Testis (tissue), 5 donors: ENCODE measurements at places on chromosomes 3 and 15. TPM values are rescaled to one million over a fixed set of nuclear protein-coding genes. Genes with fewer than 3 reads are reported as not detected.

DNA sequence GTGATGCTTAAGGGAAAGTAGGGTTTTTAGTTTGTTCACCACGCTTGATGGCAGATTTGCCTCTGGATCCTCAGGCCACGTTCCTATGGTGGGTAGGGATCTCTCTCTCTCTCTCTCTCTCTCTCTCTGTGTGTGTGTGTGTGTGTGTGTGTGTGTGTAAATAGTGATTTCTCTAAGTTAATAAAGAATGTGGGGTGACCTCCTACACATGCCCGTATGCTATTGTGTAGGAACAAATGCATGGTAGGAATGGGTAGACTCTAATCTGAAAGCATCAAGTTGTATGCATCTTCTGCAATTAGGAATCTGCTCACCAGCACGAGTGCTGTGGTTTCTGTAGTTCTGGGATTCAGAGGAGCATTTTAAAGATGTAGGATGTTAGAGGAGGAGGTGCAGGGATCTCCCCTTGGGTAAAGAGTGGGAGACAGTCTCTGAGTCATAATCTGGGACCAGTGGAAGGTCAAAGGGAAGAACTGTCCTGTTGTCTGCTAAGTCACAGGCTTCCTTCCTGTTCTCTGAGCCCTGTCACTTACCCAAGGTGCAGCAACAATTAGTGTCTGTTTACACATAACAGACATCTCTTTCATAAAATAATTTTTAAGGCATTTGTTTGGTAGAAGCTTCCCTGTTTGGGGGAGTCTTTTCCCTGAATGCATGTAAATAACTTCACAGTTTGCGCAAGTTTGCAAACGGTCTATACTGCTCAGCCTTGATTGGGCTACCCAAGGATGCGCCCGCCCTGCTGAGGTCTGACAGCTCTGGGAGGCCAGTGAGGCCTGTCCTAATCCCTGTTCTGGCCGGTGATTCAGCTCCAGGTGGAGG lies 139.8 kb downstream of the IGF1R start:
- peaks cover 3% of the 10 kb centered on the region for H3K4me1 ChIP-seq
- H3K27ac ChIP-seq, result no peak overlapping the region
- no peaks in the 10 kb centered on the region for H3K36me3 ChIP-seq
- DNase-seq, result no peak

DNA sequence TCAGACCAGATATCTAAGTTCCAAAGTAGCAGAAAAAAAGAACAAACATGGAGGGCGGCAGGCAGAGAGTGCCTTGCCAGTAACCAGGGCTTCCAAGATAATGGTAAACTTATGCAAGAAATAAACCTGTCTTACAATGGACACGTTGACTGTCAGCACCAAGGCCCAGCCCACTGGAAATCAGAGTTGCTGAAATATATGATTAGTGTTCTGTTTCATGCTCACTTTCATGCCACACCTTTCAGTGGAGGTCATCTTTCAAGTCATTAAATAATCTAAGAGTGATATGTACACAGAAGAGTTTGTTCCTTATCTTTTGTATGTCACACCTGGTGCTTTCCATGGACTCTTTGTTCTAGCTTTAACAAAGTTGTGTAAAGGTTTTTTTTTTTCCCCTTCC lies 358.1 kb downstream of the MECOM start:
- no peak overlapping the region for H3K27ac ChIP-seq
- no peaks in the 10 kb centered on the region for H3K36me3 ChIP-seq
- peaks cover 4% of the 10 kb centered on the region for H3K27me3 ChIP-seq
- no peak overlapping the region for H3K4me3 ChIP-seq
- no peak for DNase-seq
- H3K4me1 ChIP-seq, result no peaks in the 10 kb centered on the region

- peaks cover 12% of the 10 kb centered on the region for H3K4me1 ChIP-seq
- no peaks in the 10 kb centered on the region for H3K36me3 ChIP-seq
- peak overlapping the region; percentile 80 for H3K27ac ChIP-seq
- peak; percentile 87 for DNase-seq
- H3K4me3 ChIP-seq, result no peak overlapping the region
Measured at GRCh38 chr3:107956991-107957900, 133.6 kb downstream of the CD47 start.

DNA sequence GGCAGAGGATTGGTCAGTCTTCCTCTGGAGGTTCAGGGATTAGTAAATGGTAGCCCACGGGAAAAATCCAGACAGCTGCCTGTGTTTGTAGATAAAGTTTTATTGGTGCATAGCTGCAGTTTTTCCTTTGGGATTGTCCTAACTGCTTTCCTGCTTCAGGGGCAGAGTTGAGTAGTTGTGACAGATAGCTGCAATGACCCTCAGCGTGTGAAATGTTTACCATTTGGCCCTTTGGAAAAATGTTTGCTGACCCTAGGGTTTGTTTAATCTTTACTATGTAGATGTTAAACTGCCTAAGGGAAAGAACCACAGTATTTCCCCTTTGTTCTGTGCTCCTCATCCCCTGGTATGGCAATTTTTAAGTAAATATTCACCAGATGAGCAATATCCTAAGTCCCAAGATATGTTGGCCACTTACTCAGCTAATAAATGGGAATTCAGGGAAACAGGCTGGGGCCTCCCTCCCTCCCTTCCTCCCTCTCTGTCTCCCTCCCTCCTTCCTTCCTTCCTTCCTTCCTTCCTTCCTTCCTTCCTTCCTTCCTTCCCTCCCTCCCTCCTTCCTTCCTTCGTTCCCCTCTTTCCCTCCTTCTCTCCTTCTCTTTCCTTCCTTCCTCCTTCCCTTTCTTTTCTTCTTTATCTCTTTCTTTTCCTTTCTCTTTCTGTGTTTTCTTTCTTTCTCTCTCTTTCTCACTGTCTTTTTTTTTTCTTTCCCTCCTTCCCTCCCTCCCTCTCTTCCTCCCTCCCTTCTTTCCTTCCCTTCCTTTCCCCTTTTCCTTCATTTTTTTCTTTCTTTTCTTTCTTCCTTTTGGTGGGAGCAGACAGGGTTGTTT lies 234.6 kb upstream of the BHLHE40 start:
- no peak overlapping the region for H3K27ac ChIP-seq
- no peak for DNase-seq
- peaks cover 19% of the 10 kb centered on the region for H3K4me1 ChIP-seq
- no peaks in the 10 kb centered on the region for H3K36me3 ChIP-seq

- no peak overlapping the region for H3K27ac ChIP-seq
- H3K36me3 ChIP-seq, result no peaks in the 10 kb centered on the region
Measured at GRCh38 chr15:62850318-62850717, 192.2 kb upstream of the TPM1 start.

- no peak overlapping the region for H3K4me3 ChIP-seq
- no peaks in the 10 kb centered on the region for H3K36me3 ChIP-seq
- H3K27ac ChIP-seq, result no peak overlapping the region
- no peaks in the 10 kb centered on the region for H3K27me3 ChIP-seq
- no peaks in the 10 kb centered on the region for H3K4me1 ChIP-seq
Measured at GRCh38 chr3:163786416-163786815, 1291.9 kb downstream of the SI start.

DNA sequence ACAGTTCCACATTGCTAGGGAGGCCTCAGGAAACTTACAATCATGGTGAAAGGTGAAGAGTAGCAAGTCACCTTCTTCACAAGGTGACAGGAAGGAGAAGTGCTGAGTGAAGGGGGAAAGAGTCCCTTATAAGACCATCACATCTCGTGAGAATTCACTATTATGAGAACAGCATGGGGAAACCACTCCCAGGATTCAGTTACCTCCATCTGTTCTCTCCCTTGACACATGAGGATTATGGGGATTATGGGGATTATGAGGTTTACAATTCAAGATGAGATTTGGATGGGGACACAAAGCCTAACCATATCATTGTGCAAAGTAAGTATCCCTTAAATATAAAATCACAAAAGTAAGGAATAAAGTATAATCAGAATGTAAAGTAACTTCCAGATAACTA lies 375.9 kb upstream of the NAALADL2 start:
- no peak overlapping the region for H3K27ac ChIP-seq
- no peaks in the 10 kb centered on the region for H3K36me3 ChIP-seq
- no peaks in the 10 kb centered on the region for H3K27me3 ChIP-seq

- H3K4me1 ChIP-seq, result no peaks in the 10 kb centered on the region
- no peaks in the 10 kb centered on the region for H3K36me3 ChIP-seq
- H3K4me3 ChIP-seq, result no peak overlapping the region
- H3K27ac ChIP-seq, result no peak overlapping the region
- no peaks in the 10 kb centered on the region for H3K27me3 ChIP-seq
- no peak for DNase-seq
Measured at GRCh38 chr3:71416876-71417275, 166.7 kb downstream of the FOXP1 start.

GRCh38 chr3:58899953-58900298 lies 149.9 kb downstream of the CFAP20DC start:
- no peak overlapping the region for H3K4me3 ChIP-seq
- H3K27me3 ChIP-seq, result no peaks in the 10 kb centered on the region
- H3K4me1 ChIP-seq, result peaks cover 5% of the 10 kb centered on the region
- DNase-seq, result no peak

- no peak for DNase-seq
- no peak overlapping the region for H3K4me3 ChIP-seq
- no peaks in the 10 kb centered on the region for H3K4me1 ChIP-seq
- H3K36me3 ChIP-seq, result no peaks in the 10 kb centered on the region
- H3K27me3 ChIP-seq, result no peaks in the 10 kb centered on the region
Measured at GRCh38 chr15:69090197-69090948, 70.1 kb upstream of the GLCE start.

- no peak for DNase-seq
- no peaks in the 10 kb centered on the region for H3K36me3 ChIP-seq
- no peaks in the 10 kb centered on the region for H3K27me3 ChIP-seq
- no peaks in the 10 kb centered on the region for H3K4me1 ChIP-seq
Measured at GRCh38 chr3:26845194-26845593, 222.6 kb downstream of the LRRC3B start.

GRCh38 chr3:194773216-194773615 lies 87.5 kb downstream of the FAM43A start:
- no peaks in the 10 kb centered on the region for H3K36me3 ChIP-seq
- no peak overlapping the region for H3K27ac ChIP-seq
- H3K4me1 ChIP-seq, result peaks cover 3% of the 10 kb centered on the region

DNA sequence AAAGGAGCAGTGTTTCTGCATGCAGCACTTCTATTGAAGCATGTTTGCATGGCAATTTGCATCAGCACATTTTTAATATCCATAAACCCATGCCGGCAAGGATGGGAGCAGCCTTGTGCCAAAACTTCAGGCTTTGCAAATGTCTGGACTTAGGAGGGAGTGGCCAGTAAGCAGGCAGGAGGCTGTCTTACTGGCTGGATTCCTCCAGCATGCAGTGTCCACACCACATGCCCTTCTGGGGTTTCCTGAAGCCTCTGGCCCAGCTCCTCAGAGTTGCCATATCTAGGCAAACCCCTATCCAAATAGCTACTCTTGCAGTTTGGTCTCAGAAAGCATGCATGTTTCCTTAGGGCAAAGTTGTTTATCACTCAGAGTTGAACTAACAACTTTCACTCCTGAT lies 139.1 kb upstream of the MRPS22 start:
- H3K36me3 ChIP-seq, result no peaks in the 10 kb centered on the region
- H3K27me3 ChIP-seq, result no peaks in the 10 kb centered on the region
- H3K4me1 ChIP-seq, result no peaks in the 10 kb centered on the region
- DNase-seq, result no peak
- no peak overlapping the region for H3K4me3 ChIP-seq

DNA sequence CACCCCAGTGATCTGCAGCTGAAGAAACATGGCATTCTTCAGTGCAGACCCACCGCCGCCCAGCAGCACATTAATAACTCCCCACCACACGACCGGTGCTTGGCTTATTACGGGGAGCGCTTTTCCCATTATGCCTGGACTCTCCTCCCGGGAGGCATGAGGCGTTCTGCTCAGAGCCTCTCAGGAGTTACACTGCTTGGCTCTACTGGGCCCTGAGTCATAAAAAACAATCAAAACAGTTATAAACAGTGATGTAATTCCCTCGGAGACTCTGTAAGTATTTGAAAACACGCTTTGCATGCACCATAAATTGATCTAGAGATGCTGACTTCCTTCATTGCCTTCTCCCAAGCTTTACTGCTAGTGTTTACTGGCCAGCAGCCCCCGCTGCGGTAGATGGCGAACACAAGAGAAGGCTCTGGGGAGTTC lies 77.1 kb upstream of the SNRPA1 start:
- no peak overlapping the region for H3K4me3 ChIP-seq
- no peak for DNase-seq
- peaks cover 20% of the 10 kb centered on the region for H3K4me1 ChIP-seq
- no peaks in the 10 kb centered on the region for H3K36me3 ChIP-seq

- DNase-seq, result no peak
- no peaks in the 10 kb centered on the region for H3K27me3 ChIP-seq
- no peak overlapping the region for H3K4me3 ChIP-seq
- no peaks in the 10 kb centered on the region for H3K36me3 ChIP-seq
- H3K4me1 ChIP-seq, result peaks cover 10% of the 10 kb centered on the region
- H3K27ac ChIP-seq, result no peak overlapping the region
Measured at GRCh38 chr3:124303305-124303910, 311.5 kb upstream of the ROPN1 start.

DNA sequence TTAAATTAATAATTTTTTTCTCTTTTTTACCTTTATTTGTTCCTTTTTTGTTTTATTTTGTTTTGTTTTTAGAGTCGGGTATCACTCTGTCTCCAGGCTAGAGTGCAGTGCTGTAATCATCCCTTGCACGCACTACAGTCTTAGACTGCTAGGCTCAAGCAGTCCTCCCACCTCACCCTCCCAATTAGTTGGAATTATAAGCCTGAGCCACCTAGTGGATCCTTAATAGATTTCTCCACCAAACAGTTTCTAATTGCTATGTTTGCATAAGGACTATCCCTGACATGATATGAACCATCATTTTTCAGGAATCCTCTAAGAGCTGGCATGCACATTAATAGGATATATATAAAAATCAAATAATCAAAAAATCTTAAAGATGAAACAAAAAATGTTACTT lies 993.2 kb downstream of the OTOL1 start:
- H3K36me3 ChIP-seq, result no peaks in the 10 kb centered on the region
- no peaks in the 10 kb centered on the region for H3K27me3 ChIP-seq
- no peak overlapping the region for H3K4me3 ChIP-seq
- DNase-seq, result peak; percentile 17
- no peaks in the 10 kb centered on the region for H3K4me1 ChIP-seq

The DNAH12 gene
- total RNA-seq, result 11.3 TPM

The GOLGA8G gene
- 57.9 TPM for total RNA-seq

The NUP210 gene
- 44.0 TPM for total RNA-seq

The KIF7 gene
- total RNA-seq, result 7.6 TPM

The CCR2 gene
- total RNA-seq, result 1.2 TPM

The SENP5 gene
- total RNA-seq, result 76.8 TPM

The BLOC1S6 gene
- 49.7 TPM for total RNA-seq

The BLM gene
- total RNA-seq, result 6.7 TPM

The CCR5 gene
- total RNA-seq, result not detected

The ABCF3 gene
- total RNA-seq, result 115 TPM

The THRB gene
- total RNA-seq, result 1.3 TPM
